Aorta (tissue), 5 donors: ENCODE measurements at places on chromosomes 5 and 9. TPM values are rescaled to one million over a fixed set of nuclear protein-coding genes. Genes with fewer than 3 reads are reported as not detected.

ZNF608 gene
- total RNA-seq = 13.2 TPM

DNA sequence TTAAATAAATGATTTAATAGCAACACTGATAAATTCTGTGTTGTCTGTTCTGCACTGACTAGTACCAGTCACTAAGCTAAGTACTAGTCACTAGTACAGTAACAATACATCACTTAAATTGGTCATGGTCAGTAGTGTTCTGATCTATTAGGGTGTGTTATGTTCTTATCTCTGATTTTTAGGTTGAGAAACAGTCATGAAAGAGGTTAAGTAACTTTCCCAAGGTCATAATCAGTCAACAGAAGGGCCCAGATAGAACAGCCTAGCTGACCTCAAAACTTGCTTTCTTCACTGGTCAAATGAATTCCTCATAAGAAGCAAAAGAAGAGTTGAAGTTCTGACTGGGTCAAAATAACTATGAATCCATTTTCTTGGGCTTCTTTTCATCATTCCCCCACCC is 1492.7 kb downstream of the MAT2B start:
- no peak overlapping the region for H3K4me3 ChIP-seq
- no peaks in the 10 kb centered on the region for H3K36me3 ChIP-seq
- H3K27ac ChIP-seq = no peak overlapping the region
- no peak for DNase-seq

CDC20B gene
- not detected for total RNA-seq

SPINK13 gene
- total RNA-seq = not detected

DNA sequence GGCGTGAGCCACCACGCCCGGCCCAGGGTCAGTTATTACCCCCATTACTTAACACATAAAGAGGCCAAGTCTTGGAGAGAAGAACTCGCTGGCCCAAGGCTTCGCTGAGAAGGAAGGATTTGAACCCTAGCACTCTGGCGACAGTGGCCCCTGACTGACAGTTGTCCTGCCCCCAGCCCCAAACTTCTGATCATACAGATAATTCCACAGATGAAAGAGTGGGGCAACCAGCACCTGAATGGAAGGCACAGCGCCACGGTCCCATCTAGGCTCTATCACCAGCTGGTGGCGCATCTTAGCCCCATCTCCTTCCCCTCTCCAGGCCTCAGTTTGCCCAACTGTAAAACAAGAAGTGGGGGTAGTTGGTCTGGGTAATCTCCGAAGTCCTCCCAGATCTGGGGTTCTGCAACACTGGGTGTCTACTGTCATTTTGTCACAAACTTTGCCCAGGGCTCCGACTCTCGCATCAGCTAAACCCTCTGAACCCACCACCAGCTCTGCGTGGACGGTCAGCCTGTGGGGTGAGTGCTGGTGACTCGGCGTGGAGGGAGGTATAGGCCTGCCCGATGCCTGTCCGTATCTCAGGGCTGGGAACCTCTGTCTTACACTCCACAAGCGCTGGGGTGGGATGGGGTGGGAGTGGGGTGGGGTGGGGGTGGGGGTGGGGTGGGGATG is 209.3 kb downstream of the C9orf50 start:
- peak overlapping the region; percentile 55 for H3K27ac ChIP-seq
- H3K4me3 ChIP-seq = no peak overlapping the region
- no peaks in the 10 kb centered on the region for H3K36me3 ChIP-seq
- no peaks in the 10 kb centered on the region for H3K27me3 ChIP-seq
- H3K4me1 ChIP-seq = peaks cover 3% of the 10 kb centered on the region

DNA sequence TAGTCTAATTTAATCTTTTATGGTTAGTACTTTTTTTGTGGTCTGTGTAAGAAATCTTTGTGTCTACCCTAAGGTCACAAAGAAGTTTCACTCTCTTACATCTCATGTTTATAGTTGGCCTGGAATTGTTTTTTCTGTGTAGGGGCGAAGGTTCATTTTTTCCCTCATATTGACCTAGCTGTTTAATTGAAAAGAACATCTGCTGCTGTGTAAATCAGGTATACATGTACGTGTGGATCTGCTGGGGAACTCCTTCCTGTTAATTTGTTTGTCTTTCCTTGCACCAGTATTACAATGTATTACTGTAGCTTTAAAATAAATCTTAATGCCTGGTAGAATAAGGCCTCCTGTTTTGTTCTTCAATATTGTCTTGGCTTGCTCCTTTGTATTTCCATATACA is 37.8 kb downstream of the EXOSC2 start:
- no peak overlapping the region for H3K27ac ChIP-seq
- H3K27me3 ChIP-seq = no peaks in the 10 kb centered on the region
- no peak for DNase-seq
- H3K4me3 ChIP-seq = no peak overlapping the region
- no peaks in the 10 kb centered on the region for H3K4me1 ChIP-seq

GRCh38 chr9:70409280-70409679 is 5.2 kb downstream of the KLF9 start:
- no peaks in the 10 kb centered on the region for H3K27me3 ChIP-seq
- peaks cover 6% of the 10 kb centered on the region for H3K4me1 ChIP-seq
- no peak overlapping the region for H3K27ac ChIP-seq
- no peak for DNase-seq
- peak overlapping the region; percentile 4 for H3K4me3 ChIP-seq

- no peak overlapping the region for H3K27ac ChIP-seq
- no peaks in the 10 kb centered on the region for H3K36me3 ChIP-seq
- no peak overlapping the region for H3K4me3 ChIP-seq
- H3K4me1 ChIP-seq = no peaks in the 10 kb centered on the region
- DNase-seq = no peak
- no peaks in the 10 kb centered on the region for H3K27me3 ChIP-seq
These were observed 958 bp downstream of the MYOZ3 start for GRCh38 chr5:150661821-150662596.

RALGDS gene
- total RNA-seq = 32.7 TPM

GRCh38 chr5:71582945-71583584 is 4.1 kb upstream of the MCCC2 start:
- DNase-seq = no peak
- no peaks in the 10 kb centered on the region for H3K36me3 ChIP-seq
- H3K27me3 ChIP-seq = no peaks in the 10 kb centered on the region
- peaks cover 5% of the 10 kb centered on the region for H3K4me1 ChIP-seq

TAF1L gene
- not detected for total RNA-seq

RAB3C gene
- total RNA-seq = 21.7 TPM

- no peaks in the 10 kb centered on the region for H3K4me1 ChIP-seq
- H3K36me3 ChIP-seq = no peaks in the 10 kb centered on the region
- no peak overlapping the region for H3K4me3 ChIP-seq
- peak; percentile 58 for DNase-seq
These were observed 7.8 kb upstream of the FOXI1 start for GRCh38 chr5:170097934-170098333.

PRR16 gene
- 14.2 TPM for total RNA-seq

GRCh38 chr9:115211413-115212124 is 93.6 kb upstream of the TNC start:
- H3K4me1 ChIP-seq = no peaks in the 10 kb centered on the region
- no peaks in the 10 kb centered on the region for H3K36me3 ChIP-seq
- no peak overlapping the region for H3K4me3 ChIP-seq
- no peaks in the 10 kb centered on the region for H3K27me3 ChIP-seq
- DNase-seq = no peak

- no peak overlapping the region for H3K4me3 ChIP-seq
- H3K27me3 ChIP-seq = no peaks in the 10 kb centered on the region
- no peak for DNase-seq
- no peaks in the 10 kb centered on the region for H3K4me1 ChIP-seq
- H3K36me3 ChIP-seq = no peaks in the 10 kb centered on the region
- no peak overlapping the region for H3K27ac ChIP-seq
These were observed 145.6 kb upstream of the TNC start for GRCh38 chr9:115263371-115264075.

GRCh38 chr5:149133795-149134777 is 7.2 kb upstream of the ABLIM3 start:
- H3K36me3 ChIP-seq = no peaks in the 10 kb centered on the region
- H3K27me3 ChIP-seq = no peaks in the 10 kb centered on the region
- H3K4me3 ChIP-seq = no peak overlapping the region

DNA sequence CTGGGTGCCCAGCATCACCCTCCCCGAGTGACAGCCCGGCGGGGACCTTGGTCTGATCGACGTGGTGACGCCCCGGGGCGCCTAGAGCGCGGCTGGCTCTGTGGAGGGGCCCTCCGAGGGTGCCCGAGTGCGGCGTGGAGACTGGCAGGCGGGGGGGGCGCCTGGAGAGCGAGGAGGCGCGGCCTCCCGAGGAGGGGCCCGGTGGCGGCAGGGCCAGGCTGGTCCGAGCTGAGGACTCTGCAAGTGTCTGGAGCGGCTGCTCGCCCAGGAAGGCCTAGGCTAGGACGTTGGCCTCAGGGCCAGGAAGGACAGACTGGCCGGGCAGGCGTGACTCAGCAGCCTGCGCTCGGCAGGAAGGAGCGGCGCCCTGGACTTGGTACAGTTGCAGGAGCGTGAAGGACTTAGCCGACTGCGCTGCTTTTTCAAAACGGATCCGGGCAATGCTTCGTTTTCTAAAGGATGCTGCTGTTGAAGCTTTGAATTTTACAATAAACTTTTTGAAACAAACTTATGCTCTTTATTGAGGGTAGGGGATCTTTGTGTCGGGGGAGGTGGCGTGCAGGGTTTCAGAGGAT is 1.3 kb downstream of the GADD45G start:
- peaks cover 2% of the 10 kb centered on the region for H3K4me1 ChIP-seq
- H3K27ac ChIP-seq = peak overlapping the region; percentile 89
- peak; percentile 92 for DNase-seq
- no peaks in the 10 kb centered on the region for H3K27me3 ChIP-seq
- no peaks in the 10 kb centered on the region for H3K36me3 ChIP-seq
- H3K4me3 ChIP-seq = peak overlapping the region; percentile 70

GRCh38 chr9:69599232-69599971 is 72.8 kb downstream of the APBA1 start:
- H3K4me3 ChIP-seq = no peak overlapping the region
- H3K27me3 ChIP-seq = no peaks in the 10 kb centered on the region

DNA sequence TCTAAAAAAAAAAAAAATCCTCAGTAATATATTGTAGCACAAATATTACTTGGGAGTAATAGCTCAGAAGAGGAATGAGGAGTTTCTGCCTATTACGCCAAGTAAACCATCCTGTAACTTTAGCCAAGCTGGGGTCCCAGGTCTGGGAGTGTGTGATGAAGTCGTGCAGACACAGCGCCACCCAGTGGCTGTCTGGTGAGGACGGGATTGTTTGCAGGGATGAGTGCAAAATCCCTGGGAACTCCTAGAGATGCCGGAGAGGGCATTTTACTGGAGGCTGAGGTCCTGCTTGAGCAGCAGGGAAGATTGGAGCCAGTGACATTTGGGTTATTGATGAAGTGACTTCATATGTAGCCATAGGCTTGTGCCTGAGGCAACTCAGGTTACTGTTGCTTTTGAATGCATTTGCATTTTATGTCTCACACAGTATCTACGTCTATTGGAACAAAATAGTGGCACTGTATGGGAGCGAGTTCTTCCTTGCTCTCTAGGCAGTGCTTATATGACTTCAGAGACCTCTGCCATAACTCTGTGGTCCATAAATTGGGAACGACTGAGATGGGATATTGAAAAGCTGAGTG is 72.8 kb downstream of the PSAT1 start:
- no peaks in the 10 kb centered on the region for H3K27me3 ChIP-seq
- peak; percentile 65 for DNase-seq
- no peak overlapping the region for H3K4me3 ChIP-seq
- no peaks in the 10 kb centered on the region for H3K4me1 ChIP-seq
